Stimulated activated CD4-positive, alpha-beta T cell treated with anti-CD3 and anti-CD28 coated beads, TNF-alpha, amount 100 ng/mL, for 24 hours (primary cell): ENCODE measurements at places on chromosomes 4 and X.

GRCh38 chr4:14178421-14178820, 550.9 kb upstream of the BOD1L1 start:
- DNase-seq: no peak

- DNase-seq: no peak
These were observed 17.7 kb downstream of the EFNB1 start for GRCh38 chrX:68846536-68846935.

GRCh38 chr4:12692815-12693214, 791.3 kb downstream of the RAB28 start:
- no peak for DNase-seq

GRCh38 chr4:76977736-76978350, 28.3 kb downstream of the SEPTIN11 start:
- DNase-seq: no peak

GRCh38 chr4:101294597-101294996, 52.7 kb downstream of the PPP3CA start:
- DNase-seq: no peak

- DNase-seq: no peak
These were observed 406.1 kb downstream of the GPM6A start for GRCh38 chr4:175405961-175406360.

DNA sequence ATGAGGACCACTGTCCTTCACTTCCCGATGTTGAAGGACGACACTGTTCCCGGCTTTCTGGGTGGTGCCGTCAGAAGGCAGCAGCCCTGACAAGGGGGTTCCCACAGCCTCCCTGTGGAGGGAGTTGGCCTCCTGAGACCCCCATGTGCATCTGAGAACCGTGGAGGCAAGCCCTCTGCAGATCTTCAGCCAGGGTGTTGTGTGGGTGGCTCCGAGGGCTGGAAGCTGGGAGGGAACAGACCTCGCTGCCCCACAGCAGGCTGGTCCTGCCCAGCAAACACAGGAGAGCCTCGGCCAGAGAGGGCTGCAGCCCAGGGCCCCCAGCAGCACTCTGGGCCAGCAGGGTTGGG, 16.2 kb downstream of the DGKQ start:
- DNase-seq: no peak

- no peak for DNase-seq
These were observed 10.2 kb downstream of the TLR3 start for GRCh38 chr4:186078981-186079638.

DNA sequence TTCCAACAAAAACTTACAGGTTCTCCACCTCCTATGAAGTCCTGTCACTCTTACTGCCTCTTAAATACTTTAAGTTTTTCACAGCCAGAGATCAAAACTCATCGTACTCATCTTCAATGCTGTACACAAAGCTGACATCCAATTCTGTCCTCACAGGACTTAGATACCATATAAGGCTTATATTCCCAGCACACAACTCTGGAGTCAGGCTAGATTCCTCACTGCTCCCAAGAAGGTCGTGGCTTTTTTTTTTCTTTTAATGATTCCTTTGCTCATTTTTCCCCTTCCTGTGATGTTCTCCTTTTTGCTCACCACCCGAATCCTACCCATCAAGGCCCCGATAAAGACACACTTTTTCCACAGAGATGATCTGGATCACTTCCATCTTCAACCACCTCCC, 914 bp downstream of the TRAPPC2 start:
- DNase-seq: no peak

GRCh38 chr4:25863347-25863784, 578 bp upstream of the SEL1L3 start:
- peak; percentile 12 for DNase-seq

DNA sequence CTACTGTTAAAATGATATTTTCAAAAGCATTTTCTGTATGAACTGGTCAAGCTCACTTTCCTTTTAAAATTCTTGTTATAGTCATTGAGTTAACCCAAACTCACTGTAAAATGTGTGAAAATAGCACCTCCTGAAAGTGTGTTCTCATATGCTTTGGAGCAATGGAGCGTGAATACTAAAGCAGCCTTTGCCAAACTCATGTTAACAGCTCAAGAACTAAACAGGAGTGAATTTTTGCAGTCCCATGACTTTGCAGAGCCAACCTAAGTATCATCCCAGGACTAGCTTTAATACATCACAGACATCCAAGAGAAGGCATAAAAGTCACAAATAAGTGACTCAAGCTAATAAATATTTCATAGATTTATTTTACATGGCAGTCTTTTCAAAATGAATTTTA, 2.3 kb downstream of the AMMECR1 start:
- no peak for DNase-seq

DNA sequence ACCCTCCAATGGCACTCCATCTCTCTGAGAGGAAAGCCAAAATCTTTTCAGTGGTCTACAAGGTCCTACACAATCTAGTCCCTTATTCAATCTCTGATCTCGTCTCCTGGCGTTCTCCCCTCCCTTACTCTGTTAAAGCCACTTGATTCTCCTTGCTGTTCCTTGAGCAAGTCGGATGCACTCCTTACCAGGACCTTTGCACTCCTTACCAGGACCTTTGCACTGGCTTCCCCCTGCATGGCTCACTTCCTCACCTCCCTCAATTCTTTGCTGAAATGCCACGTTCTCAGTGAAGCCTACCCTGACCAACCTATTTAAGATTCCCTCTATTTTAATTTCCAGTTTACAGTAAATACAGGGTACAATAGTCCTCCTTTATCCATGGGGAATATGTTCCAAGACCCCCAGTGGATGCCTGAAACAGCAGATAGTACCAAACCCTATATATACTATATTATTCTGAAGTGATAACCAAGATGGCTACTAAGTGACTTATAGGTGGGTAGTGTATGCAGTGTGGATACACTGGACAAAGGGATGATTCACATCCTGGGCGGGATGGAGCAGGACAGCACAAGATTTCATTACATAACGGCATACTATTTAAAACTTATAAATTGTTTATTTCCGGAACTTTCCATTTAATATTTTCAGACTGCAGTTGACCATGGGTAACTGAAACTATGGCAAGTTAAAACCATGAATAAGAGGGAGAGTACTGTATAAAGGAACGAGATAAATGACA, 6.5 kb upstream of the DLG3 start:
- DNase-seq: no peak

GRCh38 chrX:88977835-88978234, 230.8 kb downstream of the CPXCR1 start:
- no peak for DNase-seq

GRCh38 chr4:20505927-20506326, 194.3 kb upstream of the PACRGL start:
- DNase-seq: no peak

DNA sequence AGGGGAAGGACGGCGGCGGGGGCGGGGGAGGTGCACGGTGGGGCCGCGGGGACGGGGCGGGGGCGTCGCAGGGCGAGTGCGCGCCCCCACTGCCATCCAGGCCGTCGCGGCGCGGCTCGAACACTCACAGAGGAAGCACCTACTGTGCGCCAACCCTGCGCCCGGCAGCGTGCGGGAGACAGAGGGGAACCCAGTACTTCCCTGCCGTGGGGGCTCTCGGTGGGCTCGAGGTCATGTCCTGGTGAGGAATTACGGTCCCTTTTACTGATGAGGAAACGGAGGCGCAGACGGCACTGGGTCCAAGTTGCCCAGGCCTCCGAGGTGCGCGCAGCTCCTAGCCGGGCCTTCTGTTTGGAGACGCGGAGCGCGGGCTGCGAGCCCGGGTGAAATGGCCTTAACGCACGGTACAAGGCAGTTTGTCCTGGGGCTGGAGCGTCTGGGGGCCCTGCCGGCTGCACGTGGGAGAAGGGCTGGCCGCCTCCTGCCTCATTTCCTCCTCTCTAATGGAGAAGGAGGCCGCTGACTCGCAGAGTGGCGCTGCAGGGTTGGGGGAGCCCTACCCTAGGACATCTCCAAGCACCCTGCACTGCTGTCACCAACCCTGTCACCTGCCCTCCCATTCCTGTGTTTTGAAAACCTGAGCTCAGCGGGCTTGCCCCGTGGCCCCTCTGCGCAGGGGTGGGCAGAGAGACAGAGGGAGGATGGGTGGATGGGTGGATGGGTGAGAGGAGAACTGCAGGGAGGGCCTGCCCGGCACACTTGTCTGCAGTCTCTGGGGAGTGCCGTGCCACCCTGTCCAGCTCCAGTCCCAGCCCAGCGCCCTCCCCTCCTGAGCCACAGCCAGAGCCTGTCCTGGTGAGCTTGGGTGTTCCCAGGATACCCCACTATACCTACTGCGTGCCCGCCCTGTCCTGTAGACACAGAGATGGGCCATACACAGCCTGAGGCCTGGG, 106.0 kb downstream of the ADRA2C start:
- DNase-seq: no peak

GRCh38 chr4:8854016-8854415, 17.6 kb downstream of the HMX1 start:
- no peak for DNase-seq

- DNase-seq: no peak
These were observed 50.3 kb downstream of the EFNB1 start for GRCh38 chrX:68878977-68879645.

GRCh38 chr4:185257694-185258093, 48.3 kb downstream of the SNX25 start:
- DNase-seq: no peak

GRCh38 chrX:23937100-23937499, 29.3 kb downstream of the CXorf58 start:
- no peak for DNase-seq
